ENCODE measurements at places on chromosomes 3 and 15.

DNA sequence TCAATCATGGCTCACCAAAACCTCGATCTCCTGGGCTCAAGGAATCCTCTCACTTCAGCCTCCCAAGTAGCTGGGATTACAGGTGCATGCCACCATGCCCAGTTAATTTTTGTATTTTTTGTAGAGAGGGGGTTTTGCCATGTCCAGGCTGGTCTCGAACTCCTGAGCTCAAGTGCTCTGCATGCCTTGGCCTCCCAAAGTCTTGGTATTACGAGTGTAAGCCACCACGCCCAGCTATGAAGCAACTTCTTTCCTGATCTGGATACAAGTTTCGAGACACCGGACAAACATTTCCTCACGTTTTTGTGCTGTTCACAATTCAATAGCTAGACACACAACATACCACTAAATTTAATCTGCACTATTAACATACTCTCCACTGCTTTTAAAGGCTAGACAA lies 3.4 kb upstream of the SYNM start:
- DNase-seq: no peak

- no peak for DNase-seq
These were observed 101.5 kb upstream of the CRBN start for GRCh38 chr3:3281024-3281423.

DNA sequence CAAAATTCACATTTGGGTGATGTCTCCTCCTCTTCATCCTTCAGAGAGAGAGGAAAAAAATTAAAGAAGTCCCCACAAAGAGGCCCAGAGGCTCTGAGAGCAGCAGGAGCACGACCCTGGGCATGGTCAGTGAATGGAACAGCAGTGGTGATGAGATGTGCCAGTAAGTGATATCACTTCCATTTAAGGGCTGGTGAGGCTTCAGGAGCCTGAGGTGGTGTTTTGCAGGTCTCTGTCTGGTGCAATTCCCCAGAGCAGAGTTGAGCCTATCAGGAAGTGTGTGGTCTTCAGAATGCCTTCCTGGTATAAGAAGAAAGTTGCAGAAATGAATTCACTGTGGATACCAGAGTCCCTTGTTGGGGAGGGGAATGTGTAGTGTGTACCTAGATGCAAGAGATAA lies 21.4 kb downstream of the ERICH6 start:
- DNase-seq: no peak

- no peak for DNase-seq
These were observed 17.8 kb upstream of the ITGB5 start for GRCh38 chr3:124904835-124905492.

DNA sequence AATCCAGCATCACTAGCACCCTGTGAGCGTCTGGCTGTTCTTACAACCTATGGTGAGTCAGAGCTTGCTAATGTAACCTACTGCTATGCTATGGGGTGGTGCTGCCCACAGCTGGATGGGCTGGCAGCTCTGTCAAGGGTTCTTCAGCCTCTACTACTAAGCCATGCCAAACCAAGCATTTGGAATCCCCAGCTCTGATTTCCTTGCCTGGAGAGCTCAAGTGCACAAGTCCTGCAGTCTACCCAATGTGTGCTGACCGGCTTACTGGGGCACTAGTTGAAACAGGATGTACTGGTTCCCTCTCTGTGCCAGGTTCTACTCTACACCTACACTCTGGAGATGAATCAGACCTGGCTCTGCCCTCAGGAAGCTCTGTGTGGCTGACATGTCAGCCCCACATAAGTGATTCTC lies 4.2 kb downstream of the TEX264 start:
- DNase-seq: no peak

- no peak for DNase-seq
These were observed 143.1 kb downstream of the MYLK start for GRCh38 chr3:123741041-123741511.

- DNase-seq: no peak
These were observed 20.0 kb upstream of the CMTM7 start for GRCh38 chr3:32371461-32372212.

DNA sequence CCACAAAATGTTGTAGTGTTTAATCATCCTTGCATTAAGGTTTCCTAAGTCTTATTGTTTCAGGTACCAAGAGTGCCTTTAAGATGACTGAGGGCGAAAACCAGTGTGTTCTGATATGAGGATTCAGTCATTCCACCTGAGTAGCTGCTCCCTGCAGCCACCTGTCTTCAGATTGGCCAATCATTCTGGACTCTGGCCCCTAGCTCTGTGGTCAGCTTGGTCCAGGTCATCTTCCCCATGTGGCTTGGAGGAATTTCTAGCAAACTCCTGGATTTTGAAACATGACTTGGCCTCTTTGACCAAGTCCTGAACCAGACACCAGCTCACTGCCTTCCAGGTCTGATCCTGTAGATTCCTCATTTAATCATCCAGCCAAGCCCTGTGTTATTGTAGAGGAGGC lies 7.8 kb upstream of the SLC7A14 start:
- DNase-seq: no peak

DNA sequence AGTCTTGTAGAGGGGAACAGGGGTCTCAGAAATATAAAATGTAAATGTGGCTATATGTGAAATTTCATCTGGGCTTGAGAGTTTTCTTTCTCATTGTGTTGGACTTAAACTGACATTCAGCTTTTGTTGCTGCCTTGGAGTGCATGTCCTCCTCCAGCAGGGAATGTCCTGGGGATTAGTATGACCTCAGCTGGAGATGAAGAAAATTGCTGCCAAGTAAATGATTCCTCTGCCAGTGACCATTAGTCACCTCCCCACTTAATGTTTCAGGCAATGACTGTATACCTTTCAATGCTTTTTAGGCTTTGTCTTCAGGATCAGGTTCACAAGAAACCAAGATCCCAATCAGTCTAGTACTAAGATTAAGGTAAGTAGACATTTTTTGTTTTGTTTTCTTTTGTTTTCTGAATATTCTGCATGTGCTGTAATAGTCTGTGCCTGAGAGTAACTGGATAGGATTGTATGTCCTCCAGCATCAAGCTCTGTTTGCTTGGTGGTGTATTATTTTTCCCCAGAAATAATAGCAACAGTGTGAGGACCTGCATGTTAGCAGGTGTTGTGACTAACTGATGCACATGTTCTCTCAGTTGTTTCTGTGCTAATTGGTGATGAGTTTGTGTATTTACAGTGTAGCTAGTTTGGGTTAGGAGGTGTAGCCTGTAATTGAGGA lies 18.1 kb upstream of the SLC22A13 start:
- no peak for DNase-seq

GRCh38 chr3:46693892-46694226 lies 380 bp upstream of the ALS2CL start:
- DNase-seq: no peak

GRCh38 chr3:29186982-29187725 lies 93.7 kb upstream of the RBMS3 start:
- DNase-seq: no peak

- no peak for DNase-seq
These were observed 61.0 kb downstream of the TPRG1 start for GRCh38 chr3:189232790-189233189.

DNA sequence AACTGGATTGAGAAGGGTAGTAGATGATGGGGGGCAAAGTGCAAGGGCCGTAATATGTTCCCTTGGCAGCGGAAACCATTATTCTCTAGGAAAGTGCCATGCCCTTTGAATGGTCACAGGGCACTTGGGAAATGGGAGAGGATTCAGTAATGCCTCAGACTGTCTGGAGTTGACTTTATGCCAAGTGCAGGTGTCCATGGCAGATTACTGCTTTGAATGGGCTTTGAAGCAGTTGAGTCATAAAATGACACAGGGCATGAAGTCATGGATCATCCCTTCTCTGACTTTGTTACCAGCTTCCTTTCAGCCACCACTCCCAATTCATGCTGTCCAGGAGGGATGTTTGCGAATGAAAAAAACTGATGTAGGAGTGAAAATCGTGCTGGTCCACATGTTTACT lies 20.1 kb downstream of the AADACL2 start:
- no peak for DNase-seq

DNA sequence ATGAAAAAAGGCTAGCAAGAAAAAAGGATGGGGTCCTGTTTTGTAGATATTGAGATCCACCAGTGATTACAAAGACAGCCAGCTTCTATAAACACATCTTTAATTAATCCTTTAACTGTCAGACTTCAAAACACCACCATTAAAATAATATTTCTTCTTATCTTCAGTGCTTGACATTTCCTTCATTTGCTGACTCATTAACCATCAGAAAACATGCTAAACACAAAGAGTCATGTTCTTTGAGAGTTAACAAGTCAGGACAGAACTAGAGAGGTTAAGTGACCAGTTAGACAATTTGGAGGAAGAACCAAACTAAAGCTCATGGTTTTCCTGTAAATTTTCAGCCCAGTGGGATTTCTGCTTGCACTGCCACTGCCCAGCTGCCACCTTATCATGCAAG lies 111.4 kb downstream of the MEIS2 start:
- no peak for DNase-seq

DNA sequence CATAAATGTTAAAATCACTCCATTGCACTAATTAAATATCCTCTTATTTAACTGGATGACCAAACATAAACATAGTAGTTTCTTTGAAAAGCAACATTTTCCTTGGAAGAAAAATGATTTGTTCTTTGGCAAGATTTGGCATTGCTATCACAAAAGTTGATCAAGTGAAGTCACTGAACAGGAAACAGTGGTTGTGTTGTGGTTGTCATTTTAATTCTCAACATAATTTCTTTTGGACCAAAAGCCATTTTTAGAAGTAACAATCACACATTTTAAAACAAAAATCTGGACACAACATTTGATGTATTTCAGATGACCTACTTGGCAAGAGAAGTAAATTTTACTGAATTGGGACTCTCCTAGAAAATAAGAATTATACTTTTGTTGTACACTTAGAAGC lies 872.3 kb downstream of the ROBO1 start:
- DNase-seq: no peak

- no peak for DNase-seq
These were observed 136.6 kb downstream of the TGFBR2 start for GRCh38 chr3:30742796-30743619.

GRCh38 chr15:58474741-58475323 lies 43.0 kb downstream of the LIPC start:
- no peak for DNase-seq

DNA sequence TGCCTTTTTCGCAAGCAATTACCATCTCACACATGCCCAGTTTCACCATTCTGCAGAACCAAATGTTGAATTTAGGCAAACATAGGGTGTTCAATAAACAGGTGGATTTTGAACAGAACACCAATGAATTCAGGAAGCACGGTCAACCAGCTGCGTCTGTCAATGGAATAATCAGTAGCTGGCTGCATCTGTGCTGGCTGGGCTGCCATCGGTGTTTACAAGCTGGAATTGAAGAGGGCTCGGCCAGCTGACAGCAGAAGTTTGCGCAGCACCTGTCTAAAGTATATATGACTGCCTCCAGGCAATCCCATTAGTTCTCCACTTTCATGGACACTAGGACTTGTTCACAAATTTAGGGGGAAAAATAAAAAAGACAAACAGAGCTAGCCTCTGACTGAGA lies 996.4 kb upstream of the CFAP20DC start:
- no peak for DNase-seq

GRCh38 chr3:156425651-156426050 lies 129.3 kb downstream of the SSR3 start:
- DNase-seq: no peak

DNA sequence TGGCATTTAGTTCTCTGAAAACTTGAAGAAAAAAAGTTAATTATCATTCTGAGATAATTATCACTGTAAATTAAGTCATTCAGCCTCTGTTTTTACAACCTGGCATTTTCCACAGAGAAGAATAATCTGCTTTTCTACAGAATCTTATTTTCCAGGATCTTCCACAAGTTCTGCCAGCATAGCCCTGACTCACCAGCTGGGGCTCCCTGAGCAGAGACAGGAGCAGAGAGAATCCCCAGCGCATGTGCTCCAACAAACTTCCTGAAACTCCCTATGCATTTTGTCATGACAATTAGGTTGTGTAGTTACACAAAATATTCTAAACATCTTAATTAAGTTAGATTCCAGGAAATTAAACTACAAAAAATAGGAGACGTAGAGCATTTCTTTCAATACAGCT lies 32.1 kb upstream of the TMEM207 start:
- DNase-seq: no peak

- DNase-seq: no peak
These were observed 32.3 kb upstream of the AMOTL2 start for GRCh38 chr3:134406331-134407238.

GRCh38 chr3:73658227-73658626 lies 33.5 kb upstream of the PDZRN3 start:
- no peak for DNase-seq

DNA sequence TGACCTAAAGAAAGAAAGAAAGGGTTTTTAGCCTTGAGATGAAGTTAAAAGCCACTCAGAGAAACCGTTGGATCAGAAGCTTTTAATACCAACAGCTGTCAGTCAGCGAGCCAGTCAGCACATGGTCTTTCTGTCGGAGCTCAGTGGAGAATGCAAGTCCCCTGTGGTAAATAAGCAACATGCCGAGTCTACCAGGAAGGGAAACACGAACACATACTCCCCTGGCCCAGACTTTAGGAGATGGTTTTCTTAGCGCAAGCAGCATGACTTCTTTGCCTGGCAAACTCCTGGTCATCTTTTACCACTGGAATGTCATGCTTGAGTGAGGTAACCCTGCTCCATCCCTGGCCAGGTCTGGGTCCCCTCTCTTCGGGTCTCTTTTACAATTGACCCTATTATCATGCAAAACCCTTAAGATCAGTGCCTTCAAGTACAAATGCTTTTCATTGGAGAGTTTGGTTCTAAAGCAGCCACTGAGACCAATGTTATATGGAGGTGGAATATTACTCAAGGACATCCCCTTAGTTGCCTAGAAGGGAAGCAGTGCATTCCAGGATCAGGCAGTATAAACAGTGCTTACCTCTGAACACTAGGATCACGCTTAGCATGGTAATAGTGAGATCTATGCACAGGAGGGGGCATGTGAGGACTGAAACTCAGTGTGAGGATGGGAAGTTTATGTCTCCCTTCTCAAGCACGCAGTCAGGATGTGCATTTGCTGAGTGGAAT lies 28.2 kb downstream of the SLCO3A1 start:
- DNase-seq: no peak

GRCh38 chr3:103055021-103055520 lies 620.3 kb downstream of the ZPLD1 start:
- DNase-seq: no peak

DNA sequence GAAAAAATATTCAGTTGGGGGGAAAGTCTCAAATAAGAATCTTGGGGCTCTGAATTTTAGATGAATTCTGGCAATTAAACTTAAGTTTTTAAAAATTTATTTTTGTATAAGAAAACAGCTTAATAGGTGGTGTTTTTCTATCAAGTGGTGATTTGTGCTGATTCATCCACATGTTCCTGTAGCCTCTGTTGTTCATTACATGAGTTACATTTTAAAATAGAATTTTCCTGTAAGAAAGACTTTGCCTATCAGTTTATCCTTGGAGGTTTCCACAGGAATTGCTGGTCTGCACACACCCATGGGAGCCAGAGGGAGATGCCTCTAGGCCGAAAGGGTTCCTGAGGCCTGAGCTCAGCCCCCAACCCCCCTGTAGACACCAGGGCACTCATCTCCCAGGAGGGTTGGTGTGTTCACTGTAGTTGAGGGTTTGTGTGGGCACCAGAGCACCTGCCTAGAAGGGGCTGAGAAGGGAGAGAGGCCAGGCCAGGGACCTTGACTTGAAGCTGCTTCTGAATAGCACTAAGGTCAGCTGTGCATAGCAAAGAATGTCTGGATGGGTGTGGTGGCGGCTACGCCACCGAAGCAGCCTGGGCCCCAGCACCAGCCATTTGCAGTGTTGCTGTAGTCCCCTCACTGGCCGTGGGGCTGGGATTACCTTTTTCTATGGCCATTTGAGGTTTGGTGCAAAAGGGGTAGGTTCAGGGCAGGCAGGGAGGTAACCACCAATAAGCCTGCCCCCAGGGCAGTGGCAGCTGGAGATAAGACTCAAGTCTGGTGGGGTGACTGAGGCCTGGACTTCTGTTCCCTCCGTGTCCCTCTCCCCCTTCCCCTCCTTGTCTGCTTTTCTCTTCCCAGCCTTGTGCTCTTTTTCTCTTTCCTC lies 11.9 kb downstream of the DNAJA4 start:
- no peak for DNase-seq
